ENCODE measurements at places on chromosomes 5 and 9.

GRCh38 chr5:178416206-178416882 is 173.8 kb downstream of the COL23A1 start:
- no peak for DNase-seq

GRCh38 chr9:7507566-7508270 is 291.9 kb downstream of the DMAC1 start:
- no peak for DNase-seq

DNA sequence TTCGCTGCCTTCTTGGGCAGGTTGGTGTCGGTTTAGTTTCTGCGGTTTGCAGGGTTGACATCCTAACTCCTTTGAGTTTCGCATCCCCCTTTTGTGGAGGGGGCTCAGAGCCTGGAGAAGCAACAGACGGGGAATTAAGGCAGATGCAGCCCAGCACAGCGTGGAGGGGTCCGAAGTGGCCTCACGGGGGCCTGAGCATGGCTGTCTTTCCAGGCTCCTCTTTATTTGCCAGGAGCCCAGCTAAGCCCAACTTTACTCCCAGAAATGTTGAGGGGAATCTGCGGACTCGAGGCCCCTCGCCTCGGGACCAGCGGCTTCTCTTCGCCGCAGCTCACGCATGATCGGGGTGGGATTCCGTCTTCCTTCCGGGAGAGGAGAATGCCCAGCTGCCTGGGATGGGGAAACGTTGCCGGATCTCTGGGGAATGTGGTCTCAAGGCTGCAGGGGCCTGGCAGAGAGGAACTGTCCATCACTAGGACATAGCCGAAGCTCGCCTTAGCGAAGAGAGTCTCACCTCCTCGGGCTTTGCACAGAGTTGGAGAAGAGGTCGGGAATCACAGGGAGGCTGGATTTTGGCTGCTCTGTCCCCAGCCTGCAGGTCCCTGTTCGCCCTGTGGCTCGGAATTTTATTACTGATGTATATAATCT is 1.3 kb downstream of the RAI14 start:
- no peak for DNase-seq

GRCh38 chr5:14489643-14490042 is 91.9 kb upstream of the OTULINL start:
- DNase-seq: no peak

DNA sequence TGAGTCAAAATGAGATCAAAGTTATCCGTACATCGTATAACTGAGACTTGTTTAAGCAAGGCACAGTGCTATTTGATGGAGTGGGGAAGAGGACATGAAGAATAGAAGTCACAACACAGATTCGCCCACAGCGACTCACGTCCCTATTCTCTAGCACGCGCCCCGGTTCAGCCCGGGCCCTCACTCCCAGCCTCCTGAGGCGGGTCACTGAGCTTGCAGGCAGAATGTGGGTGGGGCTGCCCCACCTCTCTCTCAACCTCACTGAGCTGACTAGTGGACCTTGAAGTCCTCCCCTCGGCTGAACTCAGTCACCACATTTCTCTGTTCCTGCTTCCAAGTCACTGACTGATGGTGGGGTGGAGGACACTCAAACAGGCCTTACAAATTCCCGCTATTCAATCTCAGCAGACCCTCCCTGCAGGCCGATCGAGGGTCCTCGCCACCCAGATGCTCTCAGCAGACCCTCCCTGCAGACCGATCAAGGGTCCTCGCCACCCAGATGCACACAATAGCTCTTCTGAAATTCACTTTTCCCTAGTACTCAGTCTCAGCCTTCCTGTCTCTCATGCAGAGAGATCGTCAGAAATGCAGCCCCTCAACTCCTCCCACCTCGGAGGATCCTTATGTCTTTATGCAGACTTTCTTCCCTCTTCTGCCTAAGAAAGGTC is 12.9 kb downstream of the GLDC start:
- DNase-seq: no peak

GRCh38 chr9:7976167-7976755 is 176.7 kb upstream of the DMAC1 start:
- no peak for DNase-seq

DNA sequence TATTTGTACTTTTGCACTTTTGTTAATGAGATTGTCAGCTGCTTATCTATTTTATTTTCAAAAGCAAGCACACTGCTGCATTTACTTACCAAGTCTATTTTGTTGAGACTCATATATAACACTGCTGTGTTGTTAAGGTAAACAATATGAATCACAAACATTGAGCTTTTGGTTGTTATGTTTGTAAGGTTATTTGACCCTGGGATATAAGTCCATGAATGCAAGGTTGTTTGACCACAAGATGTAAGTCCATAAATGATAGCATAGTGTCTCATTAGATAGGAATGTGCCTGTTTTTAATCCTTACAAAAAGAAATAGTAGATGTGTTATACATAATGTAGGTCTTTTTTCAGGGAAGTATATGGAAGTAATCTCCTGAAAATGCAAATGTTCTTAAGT is 845.9 kb downstream of the CDH9 start:
- DNase-seq: no peak

DNA sequence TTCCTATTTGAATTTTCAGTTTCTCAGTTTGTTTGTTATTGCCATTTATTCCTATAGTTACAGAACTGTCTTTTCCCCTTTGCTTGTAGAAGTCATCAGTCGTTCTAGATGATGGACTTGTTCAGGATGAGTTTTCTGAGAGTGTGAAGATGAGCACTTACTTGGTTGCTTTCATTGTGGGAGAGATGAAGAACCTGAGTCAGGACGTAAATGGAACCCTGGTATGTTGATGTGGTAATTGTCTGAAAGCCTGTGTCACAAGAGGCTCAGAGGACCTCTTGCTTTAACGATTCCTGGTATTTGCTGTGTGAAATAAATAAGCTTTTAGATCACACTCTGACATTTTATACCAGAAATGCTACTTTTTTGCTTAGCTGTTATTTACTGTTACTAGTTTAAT is 50.6 kb downstream of the LNPEP start:
- peak; percentile 1 for DNase-seq

- DNase-seq: no peak
These were observed 103.5 kb upstream of the ARRDC3 start for GRCh38 chr5:91486638-91487037.

GRCh38 chr9:114025196-114025753 is 52.8 kb downstream of the AMBP start:
- DNase-seq: no peak

- DNase-seq: no peak
These were observed 268.5 kb upstream of the NMUR2 start for GRCh38 chr5:152673601-152674000.

DNA sequence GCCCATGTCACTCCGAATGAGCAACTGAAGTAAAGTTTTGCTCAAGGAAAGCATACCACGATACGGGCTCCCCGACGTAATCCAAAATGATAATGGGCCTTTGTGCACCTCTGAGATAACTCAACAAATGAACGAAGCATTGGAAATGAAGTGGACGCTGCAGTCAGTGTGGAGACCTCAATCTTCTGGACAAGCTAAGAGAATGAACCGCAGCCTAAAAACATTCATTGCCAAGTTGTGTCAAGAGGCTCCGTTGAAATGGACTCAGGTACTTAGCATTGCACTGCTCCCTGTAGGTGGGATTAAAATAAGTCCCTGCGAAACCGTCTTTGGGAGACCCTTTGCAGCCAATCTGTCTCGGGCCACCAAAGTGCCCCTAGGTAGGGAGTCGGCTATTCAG is 3.9 kb upstream of the LCN9 start:
- DNase-seq: no peak

GRCh38 chr5:85049020-85049419 is 664.3 kb upstream of the EDIL3 start:
- no peak for DNase-seq

GRCh38 chr9:83284746-83285145 is 221.8 kb upstream of the RASEF start:
- no peak for DNase-seq

- no peak for DNase-seq
These were observed 209.3 kb downstream of the PALM2AKAP2 start for GRCh38 chr9:109989296-109989695.

DNA sequence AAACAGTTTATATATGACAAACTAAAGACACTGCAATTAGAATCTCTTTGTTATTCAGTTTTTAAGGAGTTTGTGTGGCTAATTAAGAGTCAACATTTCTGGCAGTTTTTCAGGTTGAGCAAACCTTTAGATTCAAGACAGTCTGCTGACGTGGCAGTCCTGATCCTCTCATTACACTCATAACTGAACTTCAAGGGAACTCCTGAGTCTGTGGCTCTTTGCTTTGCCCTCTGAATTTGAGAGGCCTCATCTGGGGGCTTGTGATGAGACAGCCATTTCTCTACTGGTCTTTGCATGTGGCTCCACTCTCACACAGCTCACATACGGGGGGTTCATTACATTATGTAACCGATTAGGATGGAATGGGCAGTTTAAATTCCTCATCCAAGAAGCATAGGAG is 182.9 kb upstream of the MEF2C start:
- DNase-seq: no peak

- DNase-seq: no peak
These were observed 7.1 kb upstream of the EGFL7 start for GRCh38 chr9:136655536-136656182.

DNA sequence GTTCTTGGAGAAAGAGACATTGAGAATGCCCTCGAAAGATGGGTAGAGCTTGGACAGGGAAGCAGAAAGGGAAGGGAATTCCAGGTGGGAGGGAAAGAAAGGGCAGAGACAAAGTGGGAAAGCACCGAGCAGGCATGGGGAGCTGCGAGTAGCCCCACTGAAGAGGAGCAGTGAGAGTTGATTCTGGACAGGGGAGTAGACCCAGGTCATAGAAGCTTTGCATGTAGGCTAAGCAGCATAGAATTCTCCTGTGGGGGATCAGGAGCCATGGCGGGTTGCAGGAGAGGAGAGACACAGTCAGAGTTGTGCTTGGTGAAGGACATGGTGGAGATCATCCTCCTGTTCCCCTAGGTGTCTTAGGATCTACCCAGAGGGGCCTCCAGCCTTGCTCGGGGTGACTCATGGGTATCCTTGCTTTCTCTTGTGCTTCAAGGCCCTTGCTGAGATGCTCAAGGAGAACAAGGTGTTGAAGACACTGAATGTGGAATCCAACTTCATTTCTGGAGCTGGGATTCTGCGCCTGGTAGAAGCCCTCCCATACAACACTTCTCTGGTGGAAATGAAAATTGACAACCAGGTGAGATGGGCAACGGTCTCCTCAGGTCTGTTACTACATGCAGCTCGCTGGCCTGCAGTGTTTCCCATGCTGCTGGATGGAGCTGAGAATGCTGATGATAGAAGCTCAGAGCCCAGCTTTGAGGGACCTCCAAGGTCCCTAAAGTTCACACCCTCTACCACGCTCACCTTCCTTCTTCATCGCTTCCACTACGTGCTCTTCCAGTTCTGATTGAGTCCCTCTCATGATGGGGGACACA is 64.5 kb downstream of the TSTD2 start:
- no peak for DNase-seq

DNA sequence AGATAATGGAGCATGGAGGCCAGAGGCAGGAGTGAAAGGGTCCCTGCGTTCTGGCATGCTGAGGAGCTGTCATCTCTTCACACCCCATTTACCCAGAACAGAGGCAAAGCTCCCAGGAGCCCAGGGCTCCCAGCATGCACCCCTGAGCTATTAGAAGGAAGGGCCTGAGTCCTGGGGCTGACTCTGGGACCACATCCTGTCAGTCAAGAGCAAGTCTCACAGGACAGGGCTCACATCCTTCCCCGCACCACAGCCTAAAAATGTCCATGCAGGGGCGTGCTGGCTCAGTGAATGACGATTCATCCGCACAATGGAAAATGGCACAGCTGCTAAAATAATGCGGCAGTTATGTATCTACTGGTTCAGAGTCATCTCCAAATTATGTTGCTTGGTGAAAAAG is 31.4 kb downstream of the CAMK2A start:
- DNase-seq: no peak

- no peak for DNase-seq
These were observed 1.3 kb downstream of the PCSK5 start for GRCh38 chr9:75891771-75892215.

DNA sequence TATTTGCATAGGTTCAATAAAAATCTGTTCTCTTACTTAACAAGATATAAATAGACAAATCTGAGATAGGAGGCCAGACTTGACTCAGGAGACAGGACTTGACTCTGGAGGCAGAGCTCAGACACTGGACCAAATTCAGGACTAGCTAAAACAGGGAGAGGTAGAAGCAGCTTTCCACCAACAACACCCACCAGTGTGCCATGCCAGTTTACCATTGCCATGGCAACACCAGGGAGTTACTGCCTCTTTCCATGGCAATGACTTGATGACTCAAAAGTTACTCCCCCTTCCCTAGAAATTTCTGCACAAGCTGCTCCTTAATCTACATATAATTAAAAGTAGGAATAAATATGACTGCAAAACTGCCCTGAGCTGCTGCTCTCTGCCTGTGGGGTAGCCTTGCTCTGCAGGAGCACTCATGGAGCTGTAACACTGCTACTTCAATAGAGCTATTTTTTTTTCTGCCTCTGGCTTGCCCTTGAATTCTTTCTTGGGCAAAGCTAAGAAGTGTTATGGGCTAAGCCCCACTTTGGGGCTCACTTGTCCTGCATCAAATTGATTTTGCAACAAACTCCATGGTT is 473.0 kb downstream of the PLK2 start:
- DNase-seq: no peak

- DNase-seq: no peak
These were observed 76.5 kb upstream of the CTNNA1 start for GRCh38 chr5:138676556-138677193.

GRCh38 chr5:76086095-76086494 is 2.9 kb downstream of the SV2C start:
- no peak for DNase-seq

DNA sequence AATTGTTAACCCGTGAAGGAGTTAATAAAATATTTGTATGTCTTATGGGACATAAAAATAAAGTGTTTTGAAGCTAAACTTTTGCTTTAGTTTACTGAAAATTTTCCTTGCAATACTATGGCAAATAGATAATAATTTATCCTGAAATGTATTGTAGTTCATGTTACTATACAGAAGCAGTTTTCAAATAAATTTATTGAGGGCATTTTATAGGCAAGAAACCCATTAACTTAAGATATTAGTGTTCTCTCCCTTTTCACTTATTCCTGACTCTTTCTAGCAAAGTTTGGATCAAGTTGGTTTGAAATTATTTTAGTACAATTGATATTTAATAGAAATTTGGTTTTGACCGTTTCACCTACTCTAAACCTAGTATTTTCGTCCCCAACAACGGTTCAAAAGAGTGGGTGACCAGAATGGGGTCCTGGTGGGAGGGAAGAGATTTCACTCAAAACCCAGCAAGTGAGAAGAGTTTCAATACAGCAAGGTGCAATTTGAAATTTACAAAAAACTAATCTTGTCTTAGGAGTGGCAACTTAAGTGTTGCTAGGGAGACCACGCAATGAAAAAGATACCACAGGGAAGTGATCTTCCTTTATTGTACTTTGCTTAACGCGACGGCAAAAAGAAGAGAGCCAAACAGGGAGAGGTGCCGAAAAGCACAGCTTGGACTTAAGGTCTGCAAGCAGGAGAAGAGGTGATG is 28.4 kb downstream of the NR2F1 start:
- no peak for DNase-seq

- no peak for DNase-seq
These were observed 709 bp downstream of the UAP1L1 start for GRCh38 chr9:137077758-137078693.

GRCh38 chr9:75147638-75148037 is 59.3 kb downstream of the OSTF1 start:
- no peak for DNase-seq

GRCh38 chr5:171269717-171270116 is 39.3 kb upstream of the TLX3 start:
- no peak for DNase-seq
